ENCODE measurements at places on chromosomes 7 and 10.

- DNase-seq = no peak
These were observed 323.3 kb upstream of the ZNF32 start for GRCh38 chr10:43971981-43972380.

DNA sequence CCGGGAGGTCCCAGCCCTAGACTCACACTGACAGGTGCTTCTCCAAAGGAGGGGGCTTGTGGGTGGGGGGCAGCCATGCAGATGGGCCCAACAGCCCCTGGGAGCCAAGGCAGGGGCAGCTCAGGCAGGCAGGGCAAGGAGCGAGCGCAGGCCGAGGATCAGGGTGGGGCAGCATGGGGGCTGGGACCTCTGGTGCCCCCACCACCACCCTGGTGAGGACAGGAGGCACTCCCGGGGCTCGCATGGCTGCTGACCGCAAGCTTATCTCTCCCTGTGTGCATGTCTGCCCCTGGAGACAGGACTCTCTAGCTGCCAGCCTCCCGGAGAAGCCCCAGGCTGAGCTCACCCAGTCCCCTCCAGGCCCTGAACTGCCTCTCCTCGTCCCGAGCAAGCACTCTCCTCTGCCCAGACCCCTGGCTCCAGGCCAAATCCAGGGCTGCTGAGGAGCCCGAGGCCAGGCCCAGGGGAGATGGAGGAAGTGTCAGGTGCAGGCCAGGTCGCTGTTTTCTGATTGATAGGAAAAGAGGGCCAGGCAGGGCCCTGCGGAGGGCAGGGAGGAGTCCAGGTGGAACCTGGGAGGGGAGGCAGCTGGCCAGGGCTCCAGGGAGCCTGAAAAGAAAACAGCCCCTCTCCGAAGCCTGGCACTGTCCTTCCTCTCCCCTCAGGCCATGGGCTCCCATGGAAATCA lies 39.0 kb downstream of the PDGFA start:
- DNase-seq = no peak

DNA sequence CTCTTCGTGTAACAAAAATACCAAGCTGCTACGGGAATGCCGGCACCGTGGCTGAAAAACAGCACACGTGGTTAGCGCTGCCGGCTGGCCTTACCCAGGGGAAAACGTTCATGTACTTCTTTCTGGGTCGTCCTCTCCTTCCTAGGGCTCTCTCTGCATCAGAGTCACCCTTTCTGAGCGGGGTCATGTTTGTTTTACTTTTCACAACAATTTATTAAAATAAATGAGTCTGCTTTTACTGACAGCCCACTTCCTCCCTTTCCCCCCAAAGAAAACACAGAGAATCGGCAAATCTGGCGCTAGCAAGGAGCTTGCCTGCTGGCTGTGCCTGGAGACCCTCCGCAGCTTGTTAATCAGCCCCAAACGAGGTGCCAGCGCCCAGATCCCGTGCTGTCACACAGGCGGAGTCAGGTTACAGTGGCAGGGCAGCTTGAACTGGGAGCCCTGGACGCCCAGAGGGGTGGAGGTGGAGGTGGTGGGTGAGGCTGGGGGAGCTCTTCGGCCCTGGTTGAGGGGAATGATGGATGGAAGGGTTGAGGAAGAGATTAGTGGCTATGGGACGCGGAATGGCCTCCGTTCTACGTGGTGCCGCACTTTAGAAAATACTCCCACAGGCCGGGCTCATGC lies 162.2 kb upstream of the TNS3 start:
- no peak for DNase-seq

DNA sequence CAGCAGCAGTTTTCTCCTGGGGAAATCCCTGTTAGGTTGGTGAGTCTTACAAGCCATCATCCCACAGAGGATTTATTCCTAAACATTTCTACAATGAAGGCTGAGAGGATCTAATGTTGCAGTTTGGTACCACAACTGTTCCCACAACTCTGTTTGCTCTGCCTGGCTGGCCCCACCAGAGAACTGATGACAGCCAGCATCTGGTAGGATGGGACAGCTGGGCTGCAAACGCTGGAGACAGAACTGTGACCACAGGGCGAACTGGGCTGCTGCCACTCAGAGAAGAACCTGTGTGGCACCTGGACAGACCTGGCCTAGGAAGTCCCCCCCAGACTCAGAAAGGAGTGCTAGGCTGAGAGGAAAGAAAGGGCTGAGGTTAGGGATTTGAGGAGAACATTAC lies 94.8 kb downstream of the CALN1 start:
- no peak for DNase-seq

DNA sequence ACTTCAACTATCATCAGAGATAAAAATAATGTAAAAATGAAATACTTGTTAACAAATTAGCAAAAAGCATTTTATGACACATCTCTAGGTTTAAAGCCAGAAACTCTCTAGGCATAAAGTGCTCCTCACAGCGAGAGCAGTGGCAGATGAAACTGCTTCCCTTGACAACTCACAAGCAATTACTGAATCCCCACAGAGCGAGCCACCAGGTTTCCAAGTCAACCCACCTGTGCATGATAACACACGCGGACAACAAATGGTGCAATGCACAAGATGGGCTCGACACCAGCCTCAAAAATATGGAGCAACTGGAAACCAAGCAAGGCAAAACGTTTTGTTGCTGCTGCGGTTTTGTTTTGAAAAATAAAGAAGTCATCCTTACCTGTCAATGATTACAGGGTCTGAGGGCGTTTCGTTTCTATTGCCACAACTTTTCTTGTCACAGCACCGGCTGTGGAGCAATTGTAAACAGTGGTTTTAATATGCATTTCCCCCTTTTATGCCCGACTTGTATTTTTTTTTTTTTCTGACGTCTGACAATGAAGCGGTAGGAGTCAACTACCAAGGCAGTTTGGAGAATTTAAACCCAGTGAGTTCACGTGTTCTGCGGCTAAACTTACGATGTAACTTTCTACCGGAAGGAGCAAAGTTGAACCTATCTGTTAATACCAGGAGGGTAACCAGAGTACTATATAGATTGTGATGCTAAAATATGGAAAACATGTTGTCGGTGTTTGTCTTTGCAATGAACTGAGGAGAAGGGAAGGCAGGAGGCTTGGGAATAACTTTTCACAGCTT lies 7.0 kb downstream of the EBF3 start:
- no peak for DNase-seq

DNA sequence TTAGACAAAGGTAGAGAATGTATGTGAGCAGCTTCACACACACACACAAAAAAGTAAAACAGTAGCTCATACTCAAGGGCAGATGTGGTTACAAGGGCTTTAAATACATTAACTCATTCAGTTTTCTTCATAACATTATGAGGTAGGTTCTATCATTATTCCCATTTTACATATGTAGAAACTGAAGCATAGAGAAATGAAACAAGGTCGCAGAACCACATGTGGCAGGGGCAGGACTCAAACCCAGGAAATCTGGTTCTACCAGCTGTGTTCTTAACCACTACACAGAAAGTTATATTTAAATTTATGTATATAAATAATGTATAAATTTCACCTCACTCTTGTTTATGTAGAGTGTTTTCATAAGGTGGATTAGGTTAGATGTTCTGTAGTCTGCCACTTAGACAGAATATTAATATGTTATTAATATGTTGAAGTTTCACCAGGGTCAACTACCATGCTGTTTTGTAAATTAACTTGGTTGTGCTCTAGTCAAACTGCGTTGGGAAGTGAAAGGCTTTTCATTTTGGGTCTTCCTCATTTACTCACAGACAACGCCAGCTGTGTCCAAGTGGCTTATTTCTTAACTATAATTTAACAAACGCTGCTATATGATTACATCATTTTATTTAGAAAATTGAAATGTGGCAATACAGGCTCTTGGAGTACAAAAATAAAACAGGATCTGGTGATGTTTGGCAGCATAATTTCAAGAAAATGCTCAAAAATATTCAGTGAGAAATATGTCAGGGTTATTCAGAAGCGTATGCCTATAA lies 138.4 kb downstream of the MDFIC start:
- no peak for DNase-seq

- DNase-seq = no peak
These were observed 8.7 kb downstream of the SPRN start for GRCh38 chr10:133415752-133416151.

GRCh38 chr7:13797545-13797944 lies 191.9 kb downstream of the ETV1 start:
- no peak for DNase-seq

- DNase-seq = no peak
These were observed 73.1 kb downstream of the EMX2 start for GRCh38 chr10:117615649-117616048.

- no peak for DNase-seq
These were observed 16.4 kb downstream of the FAM241B start for GRCh38 chr10:69646185-69647060.

GRCh38 chr10:62726142-62726541 lies 78.4 kb upstream of the ADO start:
- DNase-seq = peak; percentile 63

DNA sequence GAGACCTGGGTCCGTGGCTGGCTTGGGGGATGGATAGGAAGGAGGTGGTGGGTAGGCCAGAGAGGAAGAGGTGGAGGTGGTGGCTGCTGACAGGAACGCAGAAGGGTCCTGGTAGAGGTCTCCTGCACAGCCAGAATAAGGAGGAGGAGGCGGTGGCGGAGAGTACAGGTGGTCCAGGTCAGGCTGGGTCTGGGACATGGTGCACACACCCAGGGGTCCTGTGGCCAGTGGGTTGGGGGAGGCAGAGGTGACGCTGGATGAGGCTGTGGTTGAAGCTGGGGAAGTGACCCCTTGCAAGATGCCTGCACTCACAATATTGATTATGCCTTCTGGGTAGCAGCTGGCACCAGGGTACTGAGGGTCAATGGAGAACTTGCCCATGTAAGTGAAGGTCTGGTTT lies 2.2 kb downstream of the EGR2 start:
- DNase-seq = no peak

GRCh38 chr7:124907490-124907889 lies 22.1 kb downstream of the POT1 start:
- no peak for DNase-seq

DNA sequence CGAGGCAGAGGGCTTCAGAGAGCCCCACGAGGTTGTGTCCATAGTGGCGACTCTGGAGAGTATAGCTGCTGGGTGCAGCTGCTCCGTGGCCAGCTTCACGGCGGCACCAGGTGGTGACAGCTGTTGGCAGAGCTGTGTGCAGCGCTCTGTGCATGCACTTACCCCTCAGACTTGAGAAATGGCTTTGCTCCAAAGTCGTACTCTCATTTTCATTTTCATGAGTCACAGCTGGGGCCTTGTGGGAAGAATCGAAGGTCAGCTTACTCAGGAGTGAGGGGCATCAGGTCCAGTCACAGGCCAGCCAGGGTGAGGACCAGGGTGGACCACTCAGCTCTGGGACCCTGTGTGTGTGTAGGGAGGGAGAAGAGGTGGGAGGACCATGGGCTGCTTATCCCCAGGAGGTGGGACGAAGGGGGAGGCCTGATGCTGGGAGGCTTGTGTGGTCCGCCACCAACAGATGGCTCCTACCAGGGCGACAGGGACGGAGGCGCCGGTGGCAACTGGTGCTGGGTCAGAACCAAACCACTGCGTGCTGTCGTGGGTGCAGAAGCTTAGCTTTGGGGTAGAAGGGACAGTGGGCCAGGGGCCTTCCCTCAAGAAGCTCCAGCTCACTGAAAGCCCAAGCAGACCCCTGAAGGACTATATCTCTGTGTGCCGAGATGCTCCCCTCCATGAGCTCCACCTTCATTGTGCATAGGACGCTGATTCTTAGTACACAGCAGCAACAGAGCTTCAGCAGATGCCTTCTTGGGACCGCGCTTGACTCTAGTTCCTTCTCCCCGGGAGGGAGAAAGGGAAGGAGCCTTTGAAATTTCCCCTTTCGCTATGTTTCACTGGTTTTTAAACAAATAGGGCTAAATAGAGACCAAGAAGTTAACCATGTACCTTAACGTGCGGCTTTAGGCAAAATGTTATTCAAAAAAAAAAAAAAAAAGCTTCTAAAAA lies 225.0 kb downstream of the CELF2 start:
- no peak for DNase-seq

- no peak for DNase-seq
These were observed 540.3 kb upstream of the IGFBP3 start for GRCh38 chr7:46461334-46461777.

DNA sequence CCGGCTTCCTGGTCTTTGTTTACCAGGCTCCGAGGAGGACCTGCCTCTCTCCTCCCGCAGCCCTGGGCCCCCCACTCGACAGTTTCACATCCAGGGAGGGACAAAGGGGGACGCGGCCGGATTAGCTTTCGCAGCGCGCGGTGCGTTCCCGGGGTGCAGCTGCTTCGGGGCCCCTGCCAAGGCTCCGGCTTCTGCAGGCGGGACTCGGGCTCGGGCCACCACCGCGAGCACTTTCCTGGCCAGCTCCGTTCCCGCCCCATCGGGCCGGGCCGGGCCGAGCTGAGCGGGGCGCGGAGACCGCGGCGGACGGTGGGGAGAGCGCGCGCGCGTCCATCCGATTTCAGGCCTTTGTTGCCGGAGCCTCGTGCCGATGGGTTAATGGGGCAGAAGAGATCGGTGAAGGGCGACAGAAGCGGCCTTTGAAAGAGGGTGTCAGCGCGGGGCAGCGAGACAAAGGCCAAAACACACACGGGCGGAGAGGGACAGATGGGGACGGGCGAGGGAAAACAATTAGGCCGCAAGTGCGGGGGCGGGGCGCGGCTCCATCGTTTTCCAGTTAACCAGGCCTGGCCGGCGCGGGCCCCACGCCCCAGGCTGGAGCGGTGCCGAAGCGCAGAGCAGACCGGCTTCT lies 8.5 kb upstream of the UNCX start:
- DNase-seq = no peak

DNA sequence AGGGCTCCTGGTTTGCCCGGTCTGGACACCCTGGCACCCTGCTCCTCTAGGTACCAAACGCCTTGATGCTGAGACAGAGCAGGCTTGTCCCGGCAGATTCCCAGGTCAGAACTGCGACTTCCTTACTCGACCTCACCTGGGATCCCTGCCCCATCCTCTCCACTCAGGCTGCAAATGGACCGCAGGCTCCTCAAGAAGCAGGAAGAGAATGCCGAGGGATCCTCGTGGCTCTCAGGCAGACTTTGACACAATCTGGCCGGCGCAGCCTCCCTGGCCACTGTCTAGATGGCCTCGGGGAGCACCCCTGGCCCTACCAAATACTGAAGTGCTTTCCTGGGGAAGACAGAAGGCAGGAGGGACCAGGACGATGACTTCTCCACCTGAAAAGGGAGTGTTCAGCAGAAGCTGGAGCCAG lies 421 bp upstream of the NODAL start:
- DNase-seq = no peak

DNA sequence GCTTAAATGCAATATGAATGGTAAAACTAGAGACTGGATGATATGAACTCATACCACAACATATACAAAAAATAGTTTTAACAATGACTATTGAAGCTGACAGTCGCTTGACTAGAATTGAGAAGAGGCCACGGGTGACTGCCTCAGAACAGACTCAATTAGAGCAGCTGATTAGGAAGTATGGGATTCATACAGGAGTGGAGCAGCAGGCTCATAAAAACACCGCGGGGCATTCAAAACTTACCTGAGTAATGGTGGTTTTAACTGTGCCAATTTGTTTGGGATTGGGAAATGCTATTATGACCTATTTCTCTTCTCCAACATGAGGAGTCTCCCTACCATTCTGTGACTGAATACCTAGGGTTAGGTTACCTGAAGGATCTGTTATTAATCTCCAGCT lies 2.1 kb downstream of the CADPS2 start:
- no peak for DNase-seq

All from activated T-cell treated with anti-CD3 and anti-CD28 coated beads for 48 hours (primary cell).